ENCODE measurements at places on chromosomes 16 and 17. TPM values are rescaled to one million over a fixed set of nuclear protein-coding genes. Genes with fewer than 3 reads are reported as not detected.

- H3K4me1 ChIP-seq: no peaks in the 10 kb centered on the region
- H3K27ac ChIP-seq: no peak overlapping the region
- no peak overlapping the region for H3K4me3 ChIP-seq
- H3K36me3 ChIP-seq: no peaks in the 10 kb centered on the region
- no peak for DNase-seq
These were observed 17.1 kb downstream of the STX4 start for GRCh38 chr16:31050280-31051030.

- H3K4me1 ChIP-seq: no peaks in the 10 kb centered on the region
- no peak for DNase-seq
- no peaks in the 10 kb centered on the region for H3K27me3 ChIP-seq
- H3K4me3 ChIP-seq: no peak overlapping the region
These were observed 50.5 kb downstream of the GLG1 start for GRCh38 chr16:74556375-74556922.

GRCh38 chr17:39603304-39604016 is 4.3 kb downstream of the NEUROD2 start:
- H3K4me1 ChIP-seq: no peaks in the 10 kb centered on the region
- H3K4me3 ChIP-seq: no peak overlapping the region
- no peaks in the 10 kb centered on the region for H3K36me3 ChIP-seq
- no peak for DNase-seq
- H3K27me3 ChIP-seq: peaks cover 17% of the 10 kb centered on the region
- H3K27ac ChIP-seq: no peak overlapping the region

DNA sequence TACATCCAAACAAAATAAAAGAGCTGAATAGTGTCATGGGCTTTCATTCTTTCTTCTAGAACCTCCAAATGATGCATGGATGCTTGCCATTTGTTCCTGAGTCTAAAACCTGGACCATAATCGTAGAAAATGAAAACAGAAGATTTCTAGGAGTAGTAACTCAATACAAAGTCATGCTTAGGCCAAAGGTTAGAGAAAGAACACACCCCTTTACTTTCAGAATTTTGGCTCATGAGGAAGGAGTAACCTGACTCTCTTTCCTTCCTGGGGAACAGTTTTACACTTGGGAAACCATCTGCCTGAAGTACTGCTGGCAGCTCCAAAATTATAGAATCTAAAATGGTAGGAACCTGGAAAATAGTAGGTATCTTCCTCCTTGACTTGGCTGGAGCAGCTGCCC is 137.2 kb downstream of the SNX11 start:
- H3K4me1 ChIP-seq: no peaks in the 10 kb centered on the region
- H3K27me3 ChIP-seq: no peaks in the 10 kb centered on the region
- H3K4me3 ChIP-seq: no peak overlapping the region
- H3K36me3 ChIP-seq: no peaks in the 10 kb centered on the region
- no peak for DNase-seq

Gene CDK10
- 72.2 TPM for total RNA-seq

DNA sequence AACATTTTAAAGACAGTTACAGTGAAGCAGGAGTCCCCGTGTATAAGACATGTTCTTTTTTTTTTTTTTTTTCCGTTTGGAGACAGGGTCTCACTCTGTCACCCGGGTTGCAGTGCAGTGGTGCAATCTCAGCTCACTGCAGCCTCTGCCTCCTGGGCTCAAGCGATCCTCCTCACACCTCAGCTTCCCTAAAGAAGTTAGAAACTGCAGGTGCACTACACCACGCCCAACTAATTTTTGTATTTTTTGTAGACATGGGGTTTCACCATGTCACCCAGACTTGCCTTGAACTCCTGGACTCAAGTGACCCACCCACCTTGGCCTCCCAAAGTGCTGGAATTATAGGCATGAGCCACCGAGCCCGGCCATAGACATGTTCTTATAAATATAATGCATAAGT is 3.0 kb downstream of the EVI2B start:
- H3K27me3 ChIP-seq: no peaks in the 10 kb centered on the region
- DNase-seq: no peak
- H3K4me1 ChIP-seq: no peaks in the 10 kb centered on the region
- H3K27ac ChIP-seq: peak overlapping the region; percentile 38

GRCh38 chr17:61414141-61414935 is 14.7 kb downstream of the TBX2 start:
- H3K4me3 ChIP-seq: no peak overlapping the region
- peak; percentile 47 for DNase-seq
- no peaks in the 10 kb centered on the region for H3K27me3 ChIP-seq
- no peaks in the 10 kb centered on the region for H3K4me1 ChIP-seq
- H3K36me3 ChIP-seq: no peaks in the 10 kb centered on the region

Gene TBC1D3E
- total RNA-seq: not detected

Gene CLEC19A
- not detected for total RNA-seq

GRCh38 chr17:41975099-41976083 is 8.8 kb downstream of the CNP start:
- DNase-seq: no peak
- no peak overlapping the region for H3K27ac ChIP-seq
- H3K4me1 ChIP-seq: peaks cover 30% of the 10 kb centered on the region
- no peaks in the 10 kb centered on the region for H3K27me3 ChIP-seq

Gene AARS1
- 74.2 TPM for total RNA-seq

Gene GPR142
- total RNA-seq: not detected

DNA sequence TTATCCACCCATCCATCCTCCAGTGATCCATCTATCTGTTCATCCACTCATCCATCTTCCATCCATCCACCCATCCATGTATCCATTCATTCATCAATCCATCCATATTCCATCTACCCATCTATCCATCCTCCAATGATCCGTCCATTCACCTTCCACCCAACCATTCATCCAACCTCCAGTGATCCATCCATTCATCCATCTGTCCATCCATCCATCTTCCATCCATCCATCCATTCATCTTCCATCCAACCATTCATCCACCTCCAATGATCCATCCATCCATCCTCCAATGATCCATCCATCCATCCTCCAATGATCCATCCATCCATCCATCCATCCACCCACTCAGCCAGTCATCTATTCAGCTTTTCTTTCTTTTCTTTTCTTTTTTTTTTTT is 156.5 kb upstream of the WSCD1 start:
- no peaks in the 10 kb centered on the region for H3K27me3 ChIP-seq
- no peak overlapping the region for H3K4me3 ChIP-seq
- no peak overlapping the region for H3K27ac ChIP-seq
- H3K36me3 ChIP-seq: no peaks in the 10 kb centered on the region

- DNase-seq: no peak
- peaks cover 27% of the 10 kb centered on the region for H3K4me1 ChIP-seq
- no peak overlapping the region for H3K4me3 ChIP-seq
- H3K27me3 ChIP-seq: no peaks in the 10 kb centered on the region
- no peaks in the 10 kb centered on the region for H3K36me3 ChIP-seq
- H3K27ac ChIP-seq: no peak overlapping the region
These were observed 35.8 kb downstream of the ST3GAL2 start for GRCh38 chr16:70402916-70403659.

Gene NPIPA5
- total RNA-seq: 1.9 TPM

DNA sequence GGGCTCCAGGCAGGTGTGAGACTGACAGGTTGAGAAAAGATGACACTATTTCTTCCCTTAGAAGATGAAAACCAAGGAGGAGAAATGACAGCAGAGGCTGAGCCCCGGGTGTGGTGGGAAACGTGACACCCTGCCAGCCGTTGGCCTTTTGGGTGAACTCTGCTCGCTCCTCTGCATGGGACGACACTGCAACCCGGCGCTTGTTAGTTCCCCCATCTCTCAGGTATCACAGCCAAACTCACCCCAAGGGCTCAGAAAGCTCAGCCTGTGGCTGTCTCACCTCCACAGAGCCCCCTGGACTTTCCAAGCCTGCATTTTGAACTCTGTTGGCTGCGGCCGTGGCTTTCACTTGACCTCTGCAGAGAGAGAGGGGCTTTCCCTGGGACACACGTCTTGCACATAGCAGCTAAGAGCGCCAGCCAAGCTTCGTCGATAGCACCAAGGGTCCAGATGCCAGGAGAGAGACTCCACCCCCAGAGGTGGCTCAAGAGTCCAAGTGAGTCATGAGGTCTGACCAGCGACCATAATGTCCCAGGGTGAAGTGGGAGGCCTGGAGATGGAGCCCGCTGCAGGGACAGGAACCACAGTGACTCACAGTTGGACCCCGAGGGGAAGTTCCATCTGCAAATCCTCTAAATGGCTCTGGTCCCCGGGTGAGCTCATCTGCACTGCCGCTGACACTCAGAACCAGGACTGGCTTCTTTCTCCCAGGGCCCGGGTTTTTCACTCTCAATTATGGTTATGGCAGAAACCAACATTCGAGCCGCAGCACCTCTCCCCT is 301.9 kb downstream of the SOX9 start:
- H3K4me1 ChIP-seq: no peaks in the 10 kb centered on the region
- no peaks in the 10 kb centered on the region for H3K27me3 ChIP-seq
- no peaks in the 10 kb centered on the region for H3K36me3 ChIP-seq
- DNase-seq: peak; percentile 49
- no peak overlapping the region for H3K27ac ChIP-seq
- no peak overlapping the region for H3K4me3 ChIP-seq

Gene CYBA
- 22.8 TPM for total RNA-seq

DNA sequence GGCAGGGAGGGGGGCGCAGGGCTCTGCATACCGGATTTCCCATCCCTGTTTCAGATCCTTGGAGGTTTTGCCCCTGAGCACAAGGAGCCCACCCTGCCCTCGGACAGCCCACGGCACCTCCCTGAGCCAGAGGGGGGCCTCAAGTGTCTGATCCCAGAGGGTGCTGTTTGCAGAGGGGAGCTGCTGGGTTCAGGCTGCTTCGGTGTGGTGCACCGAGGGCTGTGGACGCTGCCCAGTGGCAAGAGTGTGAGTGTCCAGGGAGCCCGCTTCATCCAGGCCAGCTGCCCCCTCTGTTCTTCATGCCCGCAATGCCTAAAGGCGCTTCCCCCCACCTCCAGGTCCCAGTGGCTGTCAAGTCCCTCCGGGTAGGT is 2.5 kb downstream of the TNK1 start:
- no peaks in the 10 kb centered on the region for H3K36me3 ChIP-seq
- H3K4me1 ChIP-seq: no peaks in the 10 kb centered on the region
- no peak overlapping the region for H3K27ac ChIP-seq
- no peak for DNase-seq
- no peaks in the 10 kb centered on the region for H3K27me3 ChIP-seq

DNA sequence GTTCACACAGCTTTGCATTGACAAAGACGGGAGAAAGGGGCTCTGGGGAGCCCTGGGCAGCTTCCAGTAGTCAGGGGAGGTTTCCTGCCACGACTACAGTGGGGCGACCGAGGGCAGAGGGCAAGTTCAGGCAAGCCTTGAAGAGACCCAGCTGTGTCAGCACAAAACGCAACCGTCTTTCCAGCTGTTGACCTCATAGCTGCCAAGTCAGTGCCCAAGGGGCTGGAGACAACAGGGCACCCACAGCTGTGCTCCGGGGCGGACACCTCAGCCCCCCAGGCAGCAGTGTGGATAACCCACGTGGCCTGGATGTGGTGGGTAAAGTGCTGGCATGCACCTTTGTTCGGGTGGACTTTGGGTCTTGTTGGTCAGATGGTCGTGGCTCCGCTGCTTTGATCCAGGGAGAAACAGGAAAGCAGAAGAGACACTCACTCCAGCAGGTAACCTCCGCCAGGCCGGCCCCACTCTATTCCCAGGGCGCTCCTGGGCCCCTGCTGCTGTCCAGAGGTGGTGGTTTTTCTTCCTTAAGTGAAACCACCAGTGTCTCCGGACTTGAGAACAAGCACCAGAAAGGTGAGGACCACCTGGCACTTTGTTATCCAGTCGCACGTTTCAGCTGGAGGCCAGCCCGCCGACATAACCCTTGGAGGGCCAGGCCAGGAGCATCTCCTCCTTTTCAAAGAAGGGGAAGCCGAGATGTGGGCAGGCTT is 17.6 kb upstream of the CBX2 start:
- no peak overlapping the region for H3K27ac ChIP-seq
- DNase-seq: no peak
- no peaks in the 10 kb centered on the region for H3K36me3 ChIP-seq
- no peaks in the 10 kb centered on the region for H3K27me3 ChIP-seq

- no peaks in the 10 kb centered on the region for H3K4me1 ChIP-seq
- DNase-seq: no peak
- H3K36me3 ChIP-seq: no peaks in the 10 kb centered on the region
- H3K27ac ChIP-seq: no peak overlapping the region
- no peak overlapping the region for H3K4me3 ChIP-seq
These were observed 40.4 kb downstream of the TMEM132E start for GRCh38 chr17:34619687-34620217.

DNA sequence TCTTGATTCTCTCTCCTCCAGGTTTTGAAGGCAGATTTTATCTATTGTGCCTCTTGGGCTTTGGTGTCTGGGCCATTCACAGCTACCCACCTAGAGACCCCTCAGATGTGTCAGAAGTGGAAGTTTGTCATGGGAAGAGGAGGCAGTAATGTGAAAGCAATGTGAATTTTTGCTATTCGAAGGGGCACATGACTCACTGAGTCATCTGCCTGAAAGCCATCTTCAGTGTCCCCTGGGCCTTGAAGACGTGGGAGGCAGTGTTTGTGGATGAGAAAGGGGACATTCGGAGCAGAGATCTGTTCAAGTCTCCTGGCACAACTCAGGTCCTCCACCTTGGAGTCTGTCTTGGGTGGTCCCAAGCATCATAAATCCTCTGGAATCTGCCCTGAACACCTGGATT is 530.2 kb downstream of the NPIPA7 start:
- no peak overlapping the region for H3K27ac ChIP-seq
- H3K27me3 ChIP-seq: no peaks in the 10 kb centered on the region
- H3K36me3 ChIP-seq: no peaks in the 10 kb centered on the region
- no peaks in the 10 kb centered on the region for H3K4me1 ChIP-seq
- DNase-seq: no peak

Gene CHST5
- total RNA-seq: not detected

Gene CLEC10A
- total RNA-seq: 2.6 TPM

Gene TLE7
- total RNA-seq: not detected

GRCh38 chr17:59756236-59756818 is 48.9 kb downstream of the VMP1 start:
- no peak overlapping the region for H3K4me3 ChIP-seq
- no peaks in the 10 kb centered on the region for H3K27me3 ChIP-seq
- no peak for DNase-seq
- peak overlapping the region; percentile 6 for H3K27ac ChIP-seq
- H3K4me1 ChIP-seq: no peaks in the 10 kb centered on the region
- no peaks in the 10 kb centered on the region for H3K36me3 ChIP-seq

Data from right lobe of liver (tissue), 6 donors.